ENCODE measurements at places on chromosomes 4 and X.

- no peak for DNase-seq
Observed at GRCh38 chr4:2930758-2931511, 32.3 kb downstream of the NOP14 start.

GRCh38 chr4:82802911-82803310 lies 4.3 kb upstream of the SCD5 start:
- DNase-seq, result no peak

GRCh38 chr4:10721616-10722015 lies 37.0 kb upstream of the CLNK start:
- no peak for DNase-seq

DNA sequence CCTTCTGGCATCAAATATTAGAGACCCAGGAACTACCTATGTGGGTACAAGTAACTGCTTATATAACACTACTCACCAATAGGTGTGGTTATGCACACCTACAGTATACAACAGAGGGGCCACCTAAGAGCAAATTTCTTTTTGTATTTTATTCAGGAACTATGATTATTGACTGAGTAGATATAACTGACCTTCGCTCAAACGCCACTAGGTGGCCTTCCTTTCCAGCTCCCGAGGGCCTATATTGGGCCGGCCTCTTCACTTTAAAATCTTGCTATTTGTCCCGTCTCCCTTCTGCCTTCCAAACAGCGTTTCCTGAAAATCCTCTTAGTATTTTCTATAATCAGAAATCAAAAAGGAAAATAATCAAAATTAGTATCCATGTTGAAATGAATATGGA lies 19.9 kb upstream of the PABPC5 start:
- no peak for DNase-seq

DNA sequence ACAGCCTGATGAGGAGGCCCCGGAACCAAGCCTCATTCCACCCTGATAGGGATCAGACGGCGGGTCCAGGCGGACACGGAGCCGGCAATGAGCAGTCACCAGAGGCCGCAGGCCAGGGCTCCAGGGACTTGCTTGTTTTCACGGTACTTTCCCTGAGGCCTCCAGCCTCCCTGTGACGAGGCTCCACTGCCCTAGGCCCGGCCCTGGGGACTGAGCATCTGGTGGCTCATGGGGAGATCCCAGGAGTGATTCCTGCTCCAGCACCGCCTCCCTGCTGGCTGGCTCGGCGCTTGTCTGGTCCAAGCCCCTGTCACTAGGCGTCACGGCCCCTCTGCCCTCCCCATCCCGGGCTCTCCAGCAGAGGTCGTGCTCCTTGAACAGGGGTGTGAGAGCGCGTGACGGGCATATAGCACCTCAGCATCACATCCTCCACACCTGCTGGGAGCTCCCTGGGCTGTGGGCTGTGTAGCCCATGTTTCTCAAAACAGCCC lies 14.1 kb downstream of the HTRA3 start:
- DNase-seq, result no peak

GRCh38 chrX:95063554-95063953 lies 1389.5 kb downstream of the FAM133A start:
- DNase-seq, result no peak

DNA sequence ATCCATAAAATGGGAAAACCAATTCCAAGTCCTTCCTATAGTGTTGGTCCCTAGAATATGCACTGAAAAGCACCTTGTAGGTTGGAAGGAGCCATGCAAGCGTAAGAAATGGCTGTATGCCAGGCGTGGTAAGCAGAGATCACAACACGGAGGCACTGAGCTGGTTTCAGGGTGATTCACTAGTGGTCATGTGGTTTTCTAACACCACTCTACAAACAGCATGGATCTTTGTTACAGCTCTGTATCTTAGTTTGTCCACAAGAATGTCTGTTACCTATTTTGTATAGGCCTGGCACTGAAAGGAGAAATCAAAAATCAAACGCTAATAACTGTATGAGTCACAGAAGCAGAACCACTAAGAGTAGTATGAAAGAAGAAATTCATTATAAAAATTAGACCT lies 71.9 kb downstream of the MAGEB17 start:
- no peak for DNase-seq
